G401 (cell line): ENCODE measurements at places on chromosomes 4 and X. TPM values are rescaled to one million over a fixed set of nuclear protein-coding genes. Genes with fewer than 3 reads are reported as not detected.

DNA sequence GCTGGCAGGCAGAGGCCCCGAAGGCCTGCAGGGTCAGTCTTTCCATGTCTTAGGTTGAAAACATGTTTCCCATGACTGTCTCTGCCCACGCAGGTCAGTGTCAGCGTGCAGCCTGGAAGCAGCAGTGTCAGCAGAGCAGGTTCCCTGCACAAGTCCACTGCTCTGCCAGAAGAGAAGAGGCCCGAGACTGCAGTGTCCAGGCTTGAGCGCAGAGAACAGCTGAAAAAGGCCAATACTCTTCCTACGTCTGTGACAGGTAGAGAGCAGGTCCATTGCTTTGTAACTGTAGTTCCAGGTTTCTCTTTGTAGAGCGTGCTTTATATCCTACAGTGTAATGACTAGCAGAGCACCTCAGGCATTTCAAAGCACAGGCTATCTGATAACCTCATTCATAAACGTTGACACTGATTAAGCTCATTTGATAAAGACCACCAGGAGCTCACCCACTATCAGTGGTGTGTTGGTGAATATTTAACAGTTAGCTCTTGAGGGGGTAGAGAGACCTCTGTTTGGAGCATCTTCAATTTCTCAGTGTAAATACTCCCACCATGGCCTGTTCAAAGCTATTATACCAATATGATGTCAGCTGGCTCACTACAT, 63.2 kb downstream of the AASDH start:
- no peak for DNase-seq

- peak; percentile 60 for DNase-seq
Measured at GRCh38 chrX:115970718-115971117, 199.8 kb upstream of the AGTR2 start.

Gene GYG2
- total RNA-seq: 1.3 and 7.8 TPM in 2 replicates

GRCh38 chr4:83110970-83111750, 3.4 kb downstream of the PLAC8 start:
- no peak for DNase-seq

DNA sequence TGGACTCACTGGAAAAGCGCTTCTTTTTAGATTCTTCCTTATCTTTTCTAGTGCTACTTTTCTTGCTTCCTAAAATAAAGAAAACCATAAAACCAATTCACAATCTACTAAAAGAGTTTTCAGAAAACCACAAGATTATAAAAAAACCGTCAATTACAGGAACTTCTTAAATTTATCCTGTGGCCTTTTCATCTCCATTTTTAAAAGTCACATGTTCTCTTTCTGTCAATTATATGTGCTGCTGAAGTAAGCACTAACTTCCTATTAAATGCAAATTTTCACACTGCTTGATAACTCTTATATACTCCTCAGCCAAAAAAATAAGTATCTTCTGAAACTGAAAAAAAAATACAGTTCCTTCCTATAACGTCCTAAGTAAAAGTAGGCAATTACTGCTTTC, 32.8 kb downstream of the CENPC start:
- DNase-seq: no peak

Gene PNMA6F
- 0.03 TPM in 1 of 2 replicates, not detected in the other for total RNA-seq
